GM12878 (cell line): ENCODE measurements at places on chromosomes 5 and 9. TPM values are rescaled to one million over a fixed set of nuclear protein-coding genes. Genes with fewer than 3 reads are reported as not detected.

- no peaks in the 10 kb centered on the region for H3K4me1 ChIP-seq
- no peak for DNase-seq
- no peaks in the 10 kb centered on the region for H3K36me3 ChIP-seq
- H3K27ac ChIP-seq, result no peak overlapping the region
Measured at GRCh38 chr9:84731696-84732095, 62.2 kb downstream of the NTRK2 start.

DNA sequence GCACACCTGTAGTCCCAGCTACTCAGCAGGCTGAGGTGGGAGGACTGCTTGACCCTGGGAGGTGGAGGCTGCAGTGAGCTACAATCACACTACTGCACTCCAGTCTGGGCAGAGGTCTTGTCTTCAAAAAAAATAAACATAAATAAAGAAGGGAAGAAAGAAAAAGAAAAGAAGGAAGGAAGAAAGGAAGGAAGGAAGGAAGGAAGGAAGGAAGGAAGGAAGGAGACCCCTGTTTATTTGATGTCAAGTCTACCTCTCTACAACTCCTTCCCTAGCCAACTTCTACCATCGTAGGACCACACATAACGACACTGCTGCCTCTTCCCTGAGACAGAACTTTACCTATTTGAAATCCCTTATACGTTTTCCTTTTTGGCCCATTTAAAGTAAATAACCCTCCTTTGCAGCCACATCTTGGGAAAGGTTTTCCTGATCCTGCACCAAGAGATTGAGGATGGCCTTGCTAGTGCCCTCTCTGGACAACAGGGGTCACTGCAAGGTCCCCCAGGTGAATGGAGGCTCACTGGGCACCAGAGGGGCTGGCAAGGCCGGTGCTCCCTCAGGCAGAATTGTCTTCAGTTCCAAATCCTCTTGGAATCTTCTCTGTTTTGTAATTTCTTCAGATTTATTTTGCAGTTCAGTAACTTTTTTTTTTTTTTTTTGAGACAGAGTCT, 10.5 kb downstream of the RPS14 start:
- H3K4me1 ChIP-seq, result peaks cover 5% of the 10 kb centered on the region
- H3K4me3 ChIP-seq, result no peak overlapping the region
- H3K27ac ChIP-seq, result no peak overlapping the region
- DNase-seq, result no peak

DNA sequence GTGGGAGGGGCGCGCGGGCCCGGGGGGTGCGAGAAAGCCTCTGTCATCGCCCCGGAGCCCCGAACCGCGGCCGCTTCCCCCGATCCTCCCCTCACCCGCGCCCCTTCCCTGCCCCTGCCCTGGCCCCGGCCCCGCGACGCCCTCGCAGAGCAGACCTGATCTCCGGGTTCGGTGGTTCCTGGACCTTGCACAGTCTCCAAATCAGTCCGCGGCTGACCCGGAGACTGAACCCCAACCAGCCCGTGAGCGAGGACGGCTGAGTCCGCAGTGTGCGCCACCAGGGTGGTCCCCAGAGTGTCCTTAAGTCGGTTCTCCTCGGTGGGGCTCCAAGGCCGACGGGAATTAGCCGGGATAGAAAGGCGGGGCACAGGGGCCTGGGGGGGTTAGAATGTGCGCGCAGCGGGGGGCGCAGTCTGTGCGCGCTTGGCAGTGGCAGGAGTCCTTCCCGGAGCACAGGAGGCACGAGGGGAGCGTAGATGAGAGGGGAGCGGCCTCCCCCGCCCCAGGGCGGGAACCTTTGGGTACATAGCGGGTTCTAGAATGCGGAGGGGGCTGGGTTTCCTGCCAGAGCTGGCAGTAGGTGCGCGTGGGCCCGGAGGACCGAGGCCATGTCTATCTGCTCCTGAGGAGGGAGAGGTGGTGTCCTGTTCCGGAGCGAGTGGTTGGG, 779 bp downstream of the PKN3 start:
- H3K36me3 ChIP-seq, result no peaks in the 10 kb centered on the region
- peak overlapping the region; percentile 63 for H3K4me3 ChIP-seq
- H3K4me1 ChIP-seq, result peaks cover 3% of the 10 kb centered on the region; the same call in 1 of the 2 replicates
- H3K27me3 ChIP-seq, result no peaks in the 10 kb centered on the region
- H3K27ac ChIP-seq, result peak overlapping the region; percentile 61; the same call in 1 of the 2 replicates
- DNase-seq, result no peak

GRCh38 chr9:137612741-137613142, 6.1 kb upstream of the EHMT1 start:
- H3K4me3 ChIP-seq, result no peak overlapping the region
- peaks cover 2% of the 10 kb centered on the region; the same call in 1 of the 2 replicates for H3K36me3 ChIP-seq
- H3K27ac ChIP-seq, result no peak overlapping the region
- no peaks in the 10 kb centered on the region for H3K27me3 ChIP-seq
- peaks cover 5% of the 10 kb centered on the region for H3K4me1 ChIP-seq

GRCh38 chr5:15790446-15791018, 290.6 kb downstream of the FBXL7 start:
- H3K27ac ChIP-seq, result no peak overlapping the region
- no peak overlapping the region for H3K4me3 ChIP-seq
- no peaks in the 10 kb centered on the region for H3K27me3 ChIP-seq
- no peaks in the 10 kb centered on the region for H3K36me3 ChIP-seq
- no peaks in the 10 kb centered on the region for H3K4me1 ChIP-seq
- DNase-seq, result no peak

GRCh38 chr9:134832471-134832870, 48.1 kb upstream of the FCN2 start:
- no peak overlapping the region for H3K27ac ChIP-seq
- no peak for DNase-seq
- no peak overlapping the region for H3K4me3 ChIP-seq
- H3K27me3 ChIP-seq, result no peaks in the 10 kb centered on the region
- H3K36me3 ChIP-seq, result no peaks in the 10 kb centered on the region
- no peaks in the 10 kb centered on the region for H3K4me1 ChIP-seq

GRCh38 chr5:78647838-78648358, 674 bp downstream of the LHFPL2 start:
- H3K27me3 ChIP-seq, result no peaks in the 10 kb centered on the region
- peak overlapping the region; percentile 78 for H3K27ac ChIP-seq
- no peak for DNase-seq
- peak overlapping the region; percentile 76 for H3K4me3 ChIP-seq
- peaks cover 19% of the 10 kb centered on the region for H3K4me1 ChIP-seq

The ADGRD2 gene
- not detected in 2 replicates for total RNA-seq

The MLANA gene
- total RNA-seq, result not detected in 2 replicates

The CDKN2B gene
- 0.15 and 0.19 TPM in 2 replicates for total RNA-seq

The KCNN2 gene
- total RNA-seq, result 0.80 and 0.93 TPM in 2 replicates
